ENCODE measurements at places on chromosomes 1 and 21. TPM values are rescaled to one million over a fixed set of nuclear protein-coding genes. Genes with fewer than 3 reads are reported as not detected.
A peak's percentile ranks its signal among the peaks of the same experiment; 100 is the strongest.

Gene HPCAL4
- total RNA-seq: not detected

Gene OR2L2
- 0.39 TPM for total RNA-seq

Gene C1orf56
- total RNA-seq: 16.8 TPM

Gene SLC37A1
- 7.4 TPM for total RNA-seq

Gene IFNLR1
- 3.4 TPM for total RNA-seq

DNA sequence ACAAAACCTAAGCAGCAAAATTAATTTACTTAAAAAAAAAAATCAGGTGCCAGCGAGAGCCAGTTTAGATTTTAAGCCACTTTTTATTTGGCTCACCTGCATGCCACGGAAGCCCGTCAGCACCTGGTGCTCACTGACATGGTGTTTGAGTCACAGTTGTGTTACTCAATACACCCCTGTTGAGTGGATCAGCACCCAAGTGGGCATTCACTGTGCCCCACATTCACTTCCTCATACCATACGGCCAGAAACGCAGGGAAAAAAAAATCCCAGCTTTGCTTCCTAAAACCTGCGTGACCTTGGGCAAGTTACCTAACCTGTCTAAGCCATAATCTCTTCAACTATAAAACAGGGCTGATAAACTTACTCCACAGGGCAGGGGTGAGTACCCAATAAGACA, 42.8 kb upstream of the SIM2 start:
- no peak overlapping the region for H3K27ac ChIP-seq
- H3K4me3 ChIP-seq: no peak overlapping the region
- no peaks in the 10 kb centered on the region for H3K4me1 ChIP-seq
- no peak for DNase-seq
- peaks cover 26% of the 10 kb centered on the region for H3K27me3 ChIP-seq
- no peaks in the 10 kb centered on the region for H3K36me3 ChIP-seq

GRCh38 chr1:59831529-59831928, 16.8 kb downstream of the HOOK1 start:
- H3K4me1 ChIP-seq: no peaks in the 10 kb centered on the region
- H3K27me3 ChIP-seq: no peaks in the 10 kb centered on the region
- no peak overlapping the region for H3K4me3 ChIP-seq
- no peak for DNase-seq
- no peaks in the 10 kb centered on the region for H3K36me3 ChIP-seq

DNA sequence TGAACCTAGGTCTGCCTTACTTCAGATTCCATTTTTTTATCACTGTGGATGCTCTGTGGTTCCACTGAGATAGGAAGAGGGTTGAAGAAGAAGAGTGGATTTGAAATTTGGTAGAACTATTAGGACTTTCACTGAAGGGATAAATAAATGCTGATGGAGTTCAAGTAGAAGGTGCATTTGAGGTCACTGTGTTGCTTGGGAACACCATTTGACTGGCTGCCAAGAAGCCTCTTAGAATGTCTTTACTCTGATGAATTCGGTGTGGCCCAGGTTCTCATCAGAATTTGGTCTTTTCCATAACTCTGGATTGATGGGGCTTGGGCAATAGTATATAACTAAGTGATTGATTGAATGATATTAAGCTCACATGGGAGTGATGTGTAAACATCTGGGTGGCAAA, 11.9 kb downstream of the XPR1 start:
- H3K4me3 ChIP-seq: no peak overlapping the region
- H3K27me3 ChIP-seq: no peaks in the 10 kb centered on the region
- DNase-seq: peak; percentile 81
- peaks cover 16% of the 10 kb centered on the region for H3K4me1 ChIP-seq
- no peak overlapping the region for H3K27ac ChIP-seq
- H3K36me3 ChIP-seq: no peaks in the 10 kb centered on the region

GRCh38 chr1:226457307-226457712, 49.4 kb upstream of the PARP1 start:
- no peak overlapping the region for H3K4me3 ChIP-seq
- H3K27me3 ChIP-seq: no peaks in the 10 kb centered on the region
- H3K27ac ChIP-seq: no peak overlapping the region
- DNase-seq: no peak

- H3K27ac ChIP-seq: no peak overlapping the region
- H3K4me3 ChIP-seq: no peak overlapping the region
- DNase-seq: no peak
These were observed 6.6 kb upstream of the SLC5A9 start for GRCh38 chr1:48215889-48216288.

GRCh38 chr1:204398197-204399125, 13.2 kb downstream of the PPP1R15B start:
- peak; percentile 65 for DNase-seq
- no peaks in the 10 kb centered on the region for H3K4me1 ChIP-seq
- H3K27ac ChIP-seq: no peak overlapping the region
- no peaks in the 10 kb centered on the region for H3K27me3 ChIP-seq
- H3K36me3 ChIP-seq: peaks cover 27% of the 10 kb centered on the region

DNA sequence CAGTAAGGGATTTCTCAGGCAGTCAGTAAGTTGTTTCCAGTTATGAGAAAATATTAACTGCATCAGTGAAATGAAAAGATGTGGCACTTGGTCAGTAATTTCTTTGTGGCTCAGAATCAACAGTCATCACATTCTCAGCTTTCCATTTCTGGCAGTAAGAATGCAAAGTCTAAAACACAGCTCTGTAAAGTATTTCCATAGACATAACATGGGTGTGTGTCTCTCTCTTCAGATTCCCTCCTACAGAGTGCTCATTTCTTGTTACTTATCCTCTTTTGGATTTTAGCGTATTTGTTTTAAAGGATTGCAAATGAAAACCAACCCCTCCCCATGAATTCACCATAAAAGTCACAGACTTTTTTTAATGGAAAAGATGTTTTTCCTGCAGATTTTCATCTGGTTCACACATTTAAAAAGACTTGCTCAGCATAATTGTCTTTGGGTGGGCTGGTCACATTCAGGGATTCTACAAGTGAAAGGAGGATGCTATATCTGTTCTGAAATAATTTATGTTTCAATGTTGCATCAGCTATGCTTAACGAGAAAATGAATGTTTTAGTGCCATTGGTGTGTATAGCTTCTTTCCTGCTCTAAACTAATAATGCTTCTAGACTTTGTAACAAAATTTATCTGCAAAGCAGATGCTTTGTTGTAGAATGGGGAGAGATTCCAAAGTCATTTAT, 34.6 kb upstream of the CD55 start:
- DNase-seq: no peak
- no peak overlapping the region for H3K27ac ChIP-seq
- H3K27me3 ChIP-seq: no peaks in the 10 kb centered on the region
- peaks cover 20% of the 10 kb centered on the region for H3K4me1 ChIP-seq
- H3K36me3 ChIP-seq: no peaks in the 10 kb centered on the region

DNA sequence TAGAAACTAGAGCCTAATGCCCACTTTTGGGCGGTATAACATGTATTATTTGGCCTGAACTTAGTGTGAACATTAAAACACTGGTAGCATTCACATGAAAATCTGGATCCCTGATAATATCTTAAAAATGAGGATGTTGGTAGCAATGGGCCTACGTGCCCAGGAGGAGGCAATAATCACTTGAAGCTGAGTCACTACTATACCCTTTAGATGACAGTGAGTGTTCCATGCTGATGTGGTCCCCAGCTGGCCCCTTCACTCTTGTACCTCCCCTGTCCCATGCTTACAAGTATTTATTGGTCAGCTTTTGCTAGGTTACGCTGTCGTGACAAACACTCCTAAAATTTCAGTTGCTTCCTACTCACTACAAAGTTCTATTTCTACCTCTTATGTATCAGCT, 23.0 kb upstream of the POU2F1 start:
- H3K27me3 ChIP-seq: no peaks in the 10 kb centered on the region
- no peaks in the 10 kb centered on the region for H3K4me1 ChIP-seq
- no peak for DNase-seq
- no peaks in the 10 kb centered on the region for H3K36me3 ChIP-seq
- H3K4me3 ChIP-seq: no peak overlapping the region

DNA sequence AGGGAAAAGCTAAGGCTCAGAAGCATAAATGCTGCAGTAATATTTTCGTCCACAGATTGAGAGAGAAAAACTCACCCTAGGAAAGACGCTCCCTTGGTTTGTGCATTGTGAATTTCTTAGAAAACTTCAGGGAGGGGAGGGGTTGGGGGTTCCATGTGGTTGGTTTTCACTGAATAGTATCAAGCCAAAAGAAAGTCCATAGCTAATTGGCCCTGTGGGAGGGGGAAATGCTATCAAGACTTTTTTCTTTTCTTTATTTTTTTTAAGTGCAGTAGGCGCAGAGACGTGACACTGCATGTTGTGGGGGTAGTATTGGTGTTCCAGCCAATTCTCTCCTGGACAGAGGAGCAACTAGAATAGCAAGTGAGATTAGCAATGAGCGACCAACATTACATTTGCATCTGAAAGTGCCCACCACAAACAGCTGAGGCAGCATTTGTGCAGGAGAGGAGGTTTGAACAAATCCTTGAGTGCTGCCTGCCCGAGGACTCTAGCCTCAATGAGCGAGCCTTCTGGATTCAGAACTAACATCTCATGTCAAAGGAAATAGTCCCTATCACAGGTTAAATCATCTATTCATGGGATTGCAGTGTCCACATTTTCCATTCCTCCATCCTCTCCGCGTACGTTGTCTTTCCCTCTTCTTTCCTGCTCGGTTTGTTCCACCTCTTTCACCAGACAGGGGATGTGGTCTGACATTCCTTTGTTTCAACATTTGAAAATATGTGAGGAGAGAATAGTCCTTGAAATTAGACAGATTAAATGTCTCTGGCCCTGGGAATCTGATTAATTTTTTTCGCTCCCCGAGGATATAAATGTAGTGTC, 118.0 kb upstream of the MARK1 start:
- DNase-seq: no peak
- no peaks in the 10 kb centered on the region for H3K36me3 ChIP-seq
- no peak overlapping the region for H3K27ac ChIP-seq

- peaks cover 19% of the 10 kb centered on the region for H3K4me1 ChIP-seq
- no peak for DNase-seq
- no peaks in the 10 kb centered on the region for H3K27me3 ChIP-seq
- peak overlapping the region; percentile 15 for H3K27ac ChIP-seq
- H3K36me3 ChIP-seq: no peaks in the 10 kb centered on the region
These were observed 172.4 kb upstream of the IVNS1ABP start for GRCh38 chr1:185489406-185489805.
